SK-N-MC (cell line): ENCODE measurements at places on chromosomes 11 and 22.

DNA sequence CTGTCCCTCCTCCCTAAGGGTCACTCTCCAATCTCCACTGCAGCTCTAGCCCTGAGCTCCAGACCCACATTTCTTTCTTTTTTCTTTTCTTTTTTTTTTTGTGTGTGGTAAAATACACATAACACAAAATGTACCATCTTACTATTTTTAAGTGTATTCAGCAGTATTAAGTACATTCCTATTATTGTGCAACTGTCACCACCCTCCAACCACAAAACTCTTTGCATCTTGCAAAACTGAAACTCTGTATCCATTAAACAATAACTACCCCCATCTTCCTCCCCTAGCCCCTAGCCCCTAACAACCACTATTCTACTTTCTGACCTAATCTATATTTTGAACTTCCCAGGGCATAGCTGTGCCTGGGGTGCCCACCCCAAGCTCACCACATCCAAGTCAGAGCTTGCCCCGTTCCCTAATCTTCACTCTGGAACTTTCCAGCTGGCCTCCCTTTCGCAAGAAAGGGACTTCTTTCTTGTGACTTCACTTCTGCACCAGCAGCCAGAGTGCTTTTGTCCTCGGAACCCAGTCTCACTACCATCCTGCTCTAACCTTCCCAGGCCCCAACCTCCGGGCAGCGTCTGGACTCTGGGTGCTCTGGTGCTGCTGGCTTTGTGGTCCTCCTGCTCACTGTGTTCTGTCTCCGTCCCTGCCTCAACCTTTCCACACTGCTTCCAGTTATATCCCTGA is 30.7 kb downstream of the PARVG start:
- no peak for DNase-seq

DNA sequence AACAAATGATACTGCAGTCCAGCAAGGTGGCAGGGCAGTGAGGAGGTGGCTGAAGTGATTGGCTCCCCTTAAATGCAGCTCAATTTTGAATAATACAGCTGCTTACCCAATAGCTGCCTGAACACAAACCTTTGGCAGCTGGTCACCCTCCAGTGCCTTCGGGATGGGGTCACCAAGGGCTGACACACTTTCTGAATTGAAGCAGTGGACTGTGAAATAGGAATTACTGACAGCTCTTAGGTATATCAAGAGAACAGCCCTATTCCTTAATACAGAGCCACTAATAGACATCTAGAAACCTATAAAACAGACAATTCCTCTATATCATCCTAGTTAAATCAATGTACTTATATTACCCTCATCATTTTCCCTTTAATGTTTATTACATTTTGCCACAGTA is 474.2 kb upstream of the KIRREL3 start:
- DNase-seq: no peak

- DNase-seq: no peak
These were observed 54.3 kb downstream of the FAT3 start for GRCh38 chr11:92278791-92279433.

- DNase-seq: no peak
These were observed 36.8 kb downstream of the MYH9 start for GRCh38 chr22:36350751-36351594.
